NCI-H1105 (cell line): ENCODE measurements at places on chromosomes 5 and 9.

DNA sequence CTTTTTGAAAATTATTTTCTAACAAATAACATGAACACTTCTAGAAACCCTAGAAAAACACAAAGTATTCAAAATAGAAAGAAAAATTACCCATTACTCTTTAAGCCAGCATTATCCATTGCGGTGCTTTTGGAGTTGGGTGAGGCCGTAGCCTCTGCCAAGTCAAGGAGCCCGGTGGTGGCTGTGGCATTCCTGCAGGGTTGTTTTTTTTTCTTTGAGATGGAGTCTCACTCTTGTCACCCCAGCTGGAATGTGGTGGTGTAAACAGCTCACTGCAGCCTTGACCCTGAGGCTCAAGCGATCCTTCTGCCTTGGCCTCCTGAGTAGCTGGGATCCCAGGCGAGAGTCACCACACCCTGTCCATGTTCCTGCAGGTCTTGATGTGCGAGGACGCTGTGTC lies 8.2 kb upstream of the AHRR start:
- DNase-seq: no peak

DNA sequence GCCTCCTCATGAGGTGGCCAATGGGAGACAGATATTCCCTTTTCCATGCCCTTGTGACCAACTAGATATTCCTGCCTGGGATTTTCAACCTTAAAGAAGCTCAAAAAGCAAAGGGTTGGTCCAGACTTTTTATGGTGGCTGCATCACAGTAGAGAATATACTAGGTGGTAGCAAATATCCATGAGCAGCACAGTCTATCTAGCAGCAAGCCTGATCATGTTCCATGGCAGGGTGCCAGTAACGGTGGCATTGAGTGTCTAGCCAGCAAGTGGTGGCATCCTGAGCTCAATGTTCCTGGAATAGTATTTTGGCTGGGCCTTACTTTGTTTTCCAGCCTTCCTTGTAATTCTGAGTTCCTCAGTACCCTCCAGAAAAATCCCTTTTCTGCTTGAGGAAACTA lies 25.8 kb downstream of the CDC25C start:
- DNase-seq: peak; percentile 57

GRCh38 chr5:143703659-143704058 lies 108.3 kb upstream of the HMHB1 start:
- no peak for DNase-seq

- no peak for DNase-seq
Measured at GRCh38 chr5:176636426-176636825, 6.0 kb downstream of the EIF4E1B start.

GRCh38 chr5:9596171-9596780 lies 33.9 kb downstream of the TAS2R1 start:
- DNase-seq: no peak

GRCh38 chr9:91515074-91515687 lies 91.5 kb upstream of the NFIL3 start:
- DNase-seq: no peak

DNA sequence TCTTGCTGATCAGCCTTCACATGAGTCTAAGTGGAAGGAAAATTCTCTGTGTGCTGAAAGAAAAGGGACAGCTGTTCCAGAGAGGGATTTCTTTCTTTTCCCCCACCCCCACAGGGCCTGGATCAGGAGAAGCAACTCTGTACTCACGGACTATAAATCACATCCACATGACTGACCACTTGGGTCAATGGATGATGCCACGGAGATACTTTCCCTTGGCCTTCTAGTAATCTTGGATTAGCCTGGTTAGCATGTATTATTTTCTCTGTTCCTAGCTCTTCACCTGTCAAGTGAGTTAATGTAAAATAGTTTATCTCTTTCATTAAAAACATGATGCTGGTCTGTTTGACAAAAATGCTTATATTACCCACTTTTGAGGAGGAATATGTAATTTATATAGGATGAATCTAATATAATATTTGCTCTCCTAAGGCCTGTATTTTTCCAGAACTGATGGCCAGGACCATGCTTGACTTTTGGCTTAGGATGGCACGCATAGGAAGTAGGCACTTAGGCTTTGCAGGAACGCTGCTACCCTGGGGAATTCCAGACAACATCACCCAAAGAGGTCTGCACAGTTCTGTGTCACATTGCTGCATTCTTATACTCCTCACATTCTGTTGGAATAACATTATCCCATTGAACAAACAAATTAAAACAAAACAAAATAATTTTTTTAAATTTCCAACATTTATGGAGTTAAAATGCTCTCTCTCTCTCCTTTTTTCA lies 892.1 kb downstream of the TLE1 start:
- no peak for DNase-seq

- peak; percentile 85 for DNase-seq
Measured at GRCh38 chr9:130639124-130639765, 25.1 kb upstream of the PRDM12 start.
